ENCODE measurements at places on chromosomes 5 and 9.

DNA sequence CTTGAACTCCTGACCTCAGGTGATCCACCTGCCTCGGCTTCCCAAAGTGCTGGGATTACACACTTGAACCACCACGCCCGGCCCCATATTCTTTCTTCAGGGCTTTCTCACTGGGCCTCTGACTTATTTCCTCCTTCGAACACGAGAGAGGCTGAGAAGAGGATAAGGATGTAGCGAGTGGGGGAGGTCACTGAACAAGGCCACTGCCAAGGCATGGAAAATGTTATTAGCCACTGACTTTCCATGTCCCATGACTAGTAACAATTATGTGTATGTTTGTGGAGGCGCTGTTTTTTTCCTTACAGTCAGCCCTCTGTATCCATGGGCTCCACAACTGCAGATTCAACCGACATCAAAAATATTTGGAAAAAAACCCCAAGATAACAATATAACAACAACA is 12.3 kb upstream of the FCHSD1 start:
- DNase-seq = no peak

GRCh38 chr5:14286574-14287421 is 143.7 kb downstream of the TRIO start:
- DNase-seq = no peak

DNA sequence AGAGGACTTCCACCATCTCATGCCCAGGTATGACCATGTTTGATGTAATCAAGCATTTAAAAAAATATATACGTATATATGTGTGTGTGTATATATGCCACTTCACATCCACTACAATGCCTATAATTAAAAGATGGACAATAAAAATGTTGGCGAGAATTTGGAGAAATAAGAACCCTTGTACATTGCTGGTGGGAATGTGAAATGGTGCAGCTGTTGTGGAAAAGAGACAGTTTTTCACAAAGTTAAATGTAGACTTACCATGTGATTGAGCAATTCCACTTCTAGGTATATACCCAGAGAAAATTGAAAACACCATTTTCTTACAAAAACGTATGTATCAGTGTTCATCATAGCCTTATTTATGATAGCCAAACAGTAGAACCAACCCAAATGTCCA is 229.2 kb upstream of the WWC1 start:
- DNase-seq = no peak

DNA sequence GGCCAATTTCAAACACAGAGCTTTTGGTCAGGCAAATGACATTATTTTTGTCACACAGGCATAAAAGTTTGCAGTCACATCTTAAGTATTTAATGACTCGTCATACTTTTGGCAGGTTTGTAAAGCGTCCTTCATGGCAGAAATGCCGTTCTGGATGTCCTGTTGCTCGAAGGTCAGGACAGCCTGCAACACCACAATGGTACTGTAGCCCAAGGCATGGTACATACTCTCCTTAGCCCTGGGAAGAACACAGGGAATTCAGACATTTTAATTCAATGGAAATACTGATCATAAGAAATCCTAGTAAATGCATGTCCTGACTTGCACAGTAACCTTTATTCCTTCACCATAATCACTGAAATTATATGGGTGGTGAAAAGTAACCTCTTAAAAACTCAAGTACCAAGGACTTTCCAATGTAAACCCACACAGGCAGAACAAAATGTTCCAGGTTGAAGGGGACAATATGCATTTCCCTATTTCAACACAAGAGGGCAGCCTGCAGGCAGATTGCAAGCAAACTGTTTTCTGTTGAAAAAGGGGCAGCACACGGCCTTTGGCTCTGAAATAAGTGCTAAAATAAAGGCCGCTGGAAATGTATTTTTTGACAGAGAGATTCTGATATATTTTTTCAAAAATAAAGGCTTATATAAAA is 95.7 kb downstream of the TTC39B start:
- peak; percentile 67 for DNase-seq

GRCh38 chr5:57302164-57302563 is 128.3 kb downstream of the GPBP1 start:
- no peak for DNase-seq

GRCh38 chr9:73348471-73348870 is 196.8 kb downstream of the ANXA1 start:
- DNase-seq = no peak

DNA sequence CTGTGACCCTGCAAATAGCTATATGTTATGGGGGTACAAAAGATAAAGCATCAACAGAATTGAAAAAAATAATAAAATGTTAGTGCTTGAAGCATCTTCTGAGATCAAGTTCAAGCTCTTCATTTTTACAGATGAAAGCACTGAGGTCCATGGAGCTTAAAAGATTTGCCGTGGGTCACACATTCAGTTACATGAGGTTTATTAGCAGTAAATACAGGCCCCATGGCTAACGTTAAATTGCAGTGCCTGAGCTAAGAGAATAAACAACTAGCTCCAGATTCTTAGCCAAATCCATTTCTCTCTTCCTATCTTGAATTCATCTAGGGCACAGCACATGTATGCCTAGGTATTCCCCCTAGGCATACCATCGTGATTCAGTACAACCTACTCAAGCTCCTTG is 2052.7 kb upstream of the C9orf72 start:
- DNase-seq = no peak

DNA sequence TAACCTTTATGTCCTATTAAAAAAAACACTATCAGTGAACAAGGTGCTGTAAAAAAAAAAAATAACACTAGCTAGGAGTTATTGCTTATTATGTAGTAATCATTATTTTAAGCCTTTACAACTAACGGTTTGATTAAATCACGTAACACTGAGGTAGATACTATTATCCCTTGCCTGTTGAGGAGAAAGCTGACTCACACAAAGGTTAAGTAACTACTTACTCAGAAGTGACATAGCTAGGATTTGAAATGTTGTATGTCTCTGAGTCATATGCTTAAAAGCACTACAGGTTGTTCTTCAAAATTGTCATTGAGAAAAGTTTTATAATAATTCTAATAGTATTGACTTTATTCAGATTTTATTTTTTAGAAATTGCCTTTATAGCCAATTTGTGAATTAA is 8.8 kb downstream of the TENT2 start:
- no peak for DNase-seq

GRCh38 chr9:12826924-12827565 is 52.2 kb downstream of the LURAP1L start:
- DNase-seq = no peak

GRCh38 chr9:83005361-83005760 is 57.6 kb downstream of the RASEF start:
- DNase-seq = no peak

DNA sequence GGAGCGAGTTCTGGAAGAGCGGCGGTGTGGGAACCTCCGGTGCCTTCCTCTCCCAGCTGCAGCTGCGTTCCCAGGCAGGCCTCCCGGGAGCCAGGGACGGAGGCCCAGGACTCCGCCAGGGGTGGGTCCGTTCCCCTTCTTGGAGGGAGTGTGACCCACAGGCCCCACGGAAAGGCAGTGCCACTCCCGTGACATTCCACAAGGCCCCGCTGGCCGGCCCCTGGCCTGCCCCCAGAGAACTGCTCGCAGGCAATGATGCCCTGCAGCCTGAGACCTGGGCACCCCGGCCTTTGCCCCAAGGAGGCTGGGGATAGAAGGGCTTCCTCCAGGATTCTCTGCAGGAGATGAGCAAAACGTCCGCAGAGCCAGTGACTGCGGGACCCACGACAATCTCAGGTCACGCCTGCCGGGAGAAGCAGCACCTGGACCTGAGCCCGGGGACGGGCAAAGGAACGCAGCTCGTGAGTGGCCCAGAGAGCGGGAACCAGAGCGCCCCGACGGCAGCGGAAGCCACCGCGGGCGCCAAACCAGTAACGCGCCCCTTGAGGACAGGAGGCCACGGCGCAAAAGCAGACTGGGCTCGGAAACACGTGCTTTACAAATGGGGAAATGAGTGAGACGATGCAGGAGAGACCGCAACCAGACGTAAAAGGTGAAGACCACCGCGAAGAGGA is 9.3 kb downstream of the OBP2B start:
- no peak for DNase-seq

DNA sequence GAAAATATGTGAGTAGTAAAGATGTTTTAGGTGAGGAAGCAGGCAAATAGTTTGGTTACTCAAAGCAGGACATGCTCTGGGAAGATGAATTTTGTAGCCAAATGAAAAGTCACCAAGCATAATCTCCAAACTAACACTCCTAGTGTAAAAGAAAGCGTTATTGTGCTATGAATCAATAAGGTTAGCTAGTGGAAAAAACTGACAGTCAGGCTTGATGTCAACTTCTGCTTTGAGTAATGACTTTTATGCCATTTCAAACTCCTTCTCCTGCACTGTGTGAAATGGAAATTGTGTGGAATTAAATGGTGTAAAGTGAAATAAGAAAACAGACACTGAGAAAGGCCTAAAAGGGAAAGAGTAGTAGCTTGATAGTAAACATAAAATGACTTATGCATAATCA is 637.2 kb upstream of the DMAC1 start:
- no peak for DNase-seq

DNA sequence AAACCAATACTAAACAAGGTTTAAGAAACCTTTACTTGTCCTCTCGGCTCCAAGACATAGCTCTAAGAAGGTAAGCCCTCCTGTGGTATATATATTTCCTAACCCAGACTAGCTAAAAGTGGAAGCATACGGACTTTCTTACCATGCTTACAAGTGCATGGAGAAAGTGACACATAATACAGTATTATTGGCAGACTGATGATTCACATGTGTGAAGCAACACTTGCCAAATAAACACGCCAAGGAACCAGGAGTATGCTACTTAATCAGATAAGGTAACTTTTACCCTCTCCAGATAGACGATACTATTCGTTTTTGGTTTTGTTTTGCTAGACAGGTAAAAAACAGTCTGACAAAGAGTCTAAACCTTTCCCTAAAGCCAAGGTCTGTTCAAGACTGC is 264.1 kb downstream of the MLLT3 start:
- no peak for DNase-seq

GRCh38 chr9:19493174-19493811 is 84.5 kb downstream of the ACER2 start:
- DNase-seq = peak; percentile 66

DNA sequence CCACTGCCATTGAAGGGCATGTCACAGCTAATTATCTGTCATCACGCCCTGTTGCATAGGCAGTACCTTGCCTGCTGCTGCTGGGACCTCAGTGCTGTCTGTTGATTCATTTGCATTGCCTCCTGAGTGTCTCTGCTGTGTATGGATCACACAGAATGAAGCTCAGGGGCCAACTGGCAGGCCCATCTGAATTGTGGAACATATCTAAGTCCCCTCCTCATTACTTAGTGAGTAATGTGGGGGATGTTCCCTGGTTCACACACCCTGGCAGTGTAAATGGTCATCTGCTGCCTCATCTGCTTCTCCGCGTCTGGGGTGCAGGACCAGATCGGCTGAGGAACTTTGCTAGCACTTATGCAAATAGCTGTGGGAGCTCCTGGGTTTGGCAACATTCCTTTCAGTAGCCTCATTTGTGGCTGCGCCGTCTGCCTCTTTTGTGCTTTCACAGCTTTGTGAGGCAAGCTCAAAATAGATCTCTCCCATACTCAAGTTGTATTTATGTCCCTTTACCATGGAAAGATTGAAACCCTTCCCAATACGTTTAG is 25.4 kb downstream of the TYRP1 start:
- peak; percentile 47 for DNase-seq

- DNase-seq = no peak
Measured at GRCh38 chr5:90689064-90689463, 130.5 kb downstream of the ADGRV1 start.

DNA sequence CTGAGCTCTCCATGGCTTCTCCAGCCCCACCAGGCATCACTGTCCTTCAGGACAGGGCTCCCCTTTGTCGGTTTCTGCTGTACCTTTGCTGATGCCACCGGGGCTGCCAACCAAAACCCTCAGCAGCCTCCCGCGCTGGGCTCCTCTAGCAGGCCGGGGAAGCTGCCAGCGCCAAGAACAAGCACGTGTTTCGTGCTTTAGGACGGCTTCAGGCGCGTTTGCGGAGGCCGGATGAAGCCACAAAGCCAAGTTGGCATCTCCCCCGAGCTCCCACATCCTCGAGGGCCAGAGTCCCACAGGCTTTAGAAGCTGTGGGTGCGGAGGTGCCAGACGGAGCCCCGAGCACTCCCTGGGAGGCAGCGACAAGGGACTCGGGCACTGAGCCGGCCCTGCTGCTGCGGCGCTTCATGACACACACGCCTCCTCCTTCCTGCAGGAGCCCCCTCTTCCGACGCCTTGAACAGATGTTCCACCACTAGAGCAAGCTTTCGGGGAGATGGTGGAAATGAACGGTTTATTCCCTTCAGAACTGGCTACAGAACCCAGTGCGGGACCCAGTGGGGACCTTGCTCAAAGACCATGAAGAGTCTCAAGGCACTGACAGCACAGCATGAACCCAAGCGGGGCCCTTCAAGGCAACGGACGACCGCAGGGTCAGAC is 36.7 kb downstream of the SARDH start:
- peak; percentile 47 for DNase-seq

GRCh38 chr9:91208837-91209236 is 152.9 kb downstream of the AUH start:
- DNase-seq = no peak
